ENCODE measurements at places on chromosomes 13 and 19.
A peak's percentile ranks its signal among the peaks of the same experiment; 100 is the strongest.

DNA sequence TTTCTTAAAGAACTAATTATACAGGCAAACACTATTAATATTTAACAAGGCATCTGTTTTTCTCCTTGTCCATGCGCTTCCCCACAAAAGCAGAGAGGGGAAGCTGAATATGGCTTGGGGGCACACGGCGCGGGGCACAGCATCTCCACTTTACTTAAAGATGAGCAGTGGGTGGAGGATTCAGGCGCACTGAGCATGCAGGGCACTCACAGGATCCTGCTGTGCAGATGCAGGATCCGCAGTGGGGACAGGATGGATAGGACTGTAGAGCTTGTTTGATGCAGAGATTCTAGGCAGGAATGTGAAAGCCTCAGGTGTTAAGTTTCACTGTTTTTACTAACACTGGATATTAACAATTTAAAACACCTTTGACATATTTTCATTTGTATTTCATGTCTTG is 43.3 kb downstream of the ATP11A start:
- peaks cover 3% of the 10 kb centered on the region for H3K4me1 ChIP-seq
- no peak for DNase-seq
- no peak overlapping the region for H3K4me3 ChIP-seq
- H3K36me3 ChIP-seq = no peaks in the 10 kb centered on the region
- H3K27me3 ChIP-seq = no peaks in the 10 kb centered on the region

- H3K4me3 ChIP-seq = no peak overlapping the region
- no peaks in the 10 kb centered on the region for H3K4me1 ChIP-seq
- no peak overlapping the region for H3K27ac ChIP-seq
- no peaks in the 10 kb centered on the region for H3K36me3 ChIP-seq
- no peak for DNase-seq
These were observed 349.4 kb downstream of the RFC3 start for GRCh38 chr13:34167347-34167746.

- H3K27me3 ChIP-seq = no peaks in the 10 kb centered on the region
- DNase-seq = no peak
- H3K4me3 ChIP-seq = no peak overlapping the region
- peaks cover 3% of the 10 kb centered on the region for H3K4me1 ChIP-seq
- H3K36me3 ChIP-seq = no peaks in the 10 kb centered on the region
- H3K27ac ChIP-seq = no peak overlapping the region
These were observed 338.9 kb downstream of the KLF5 start for GRCh38 chr13:73397496-73398305.

DNA sequence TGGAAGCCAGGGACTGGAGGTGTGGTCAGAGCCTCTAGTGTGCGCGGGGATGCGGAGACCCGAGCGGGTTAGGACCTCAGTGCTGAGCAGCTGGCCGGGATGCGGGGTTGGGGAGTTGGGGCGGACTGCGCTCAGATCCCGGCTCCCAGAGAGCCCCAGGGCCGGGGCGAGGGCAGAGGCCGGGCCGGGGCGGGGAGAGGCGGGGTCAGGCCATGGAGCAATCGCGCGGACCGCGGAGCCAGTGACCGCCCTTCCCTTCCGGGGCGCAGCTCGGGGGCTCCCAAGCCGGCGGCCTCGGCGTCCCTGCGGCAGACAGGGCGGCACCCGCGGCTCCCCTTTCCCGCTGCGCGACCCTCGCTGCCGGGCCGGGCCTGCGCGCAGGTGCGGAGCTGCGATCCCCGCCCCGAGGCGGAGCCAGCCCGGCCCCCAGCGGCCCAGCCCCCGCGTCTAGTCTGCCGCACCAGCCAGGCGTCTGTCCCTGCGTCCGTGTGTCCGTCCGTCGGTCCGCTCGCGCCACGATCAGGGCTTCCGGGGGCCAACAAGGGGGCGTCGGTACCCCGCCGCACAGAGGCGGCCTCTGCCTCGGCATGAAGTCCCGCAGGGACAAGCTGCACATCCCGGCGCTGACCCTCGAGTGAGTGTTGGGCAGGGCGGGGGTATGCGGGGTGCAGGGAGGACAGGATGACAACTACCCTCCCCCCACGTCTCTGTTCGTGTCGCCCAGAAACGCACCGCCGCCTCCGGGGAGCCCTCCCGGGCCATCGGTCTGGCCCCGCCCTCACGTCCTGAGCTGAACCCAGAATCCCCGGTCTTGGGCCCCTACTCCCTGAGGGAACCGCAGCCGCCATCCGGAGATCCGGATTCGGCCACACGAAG is 12.4 kb downstream of the MAST3 start:
- H3K4me3 ChIP-seq = peak overlapping the region; percentile 84
- H3K27me3 ChIP-seq = no peaks in the 10 kb centered on the region
- H3K4me1 ChIP-seq = peaks cover 13% of the 10 kb centered on the region
- peak overlapping the region; percentile 92 for H3K27ac ChIP-seq
- no peaks in the 10 kb centered on the region for H3K36me3 ChIP-seq
- DNase-seq = peak; percentile 33

DNA sequence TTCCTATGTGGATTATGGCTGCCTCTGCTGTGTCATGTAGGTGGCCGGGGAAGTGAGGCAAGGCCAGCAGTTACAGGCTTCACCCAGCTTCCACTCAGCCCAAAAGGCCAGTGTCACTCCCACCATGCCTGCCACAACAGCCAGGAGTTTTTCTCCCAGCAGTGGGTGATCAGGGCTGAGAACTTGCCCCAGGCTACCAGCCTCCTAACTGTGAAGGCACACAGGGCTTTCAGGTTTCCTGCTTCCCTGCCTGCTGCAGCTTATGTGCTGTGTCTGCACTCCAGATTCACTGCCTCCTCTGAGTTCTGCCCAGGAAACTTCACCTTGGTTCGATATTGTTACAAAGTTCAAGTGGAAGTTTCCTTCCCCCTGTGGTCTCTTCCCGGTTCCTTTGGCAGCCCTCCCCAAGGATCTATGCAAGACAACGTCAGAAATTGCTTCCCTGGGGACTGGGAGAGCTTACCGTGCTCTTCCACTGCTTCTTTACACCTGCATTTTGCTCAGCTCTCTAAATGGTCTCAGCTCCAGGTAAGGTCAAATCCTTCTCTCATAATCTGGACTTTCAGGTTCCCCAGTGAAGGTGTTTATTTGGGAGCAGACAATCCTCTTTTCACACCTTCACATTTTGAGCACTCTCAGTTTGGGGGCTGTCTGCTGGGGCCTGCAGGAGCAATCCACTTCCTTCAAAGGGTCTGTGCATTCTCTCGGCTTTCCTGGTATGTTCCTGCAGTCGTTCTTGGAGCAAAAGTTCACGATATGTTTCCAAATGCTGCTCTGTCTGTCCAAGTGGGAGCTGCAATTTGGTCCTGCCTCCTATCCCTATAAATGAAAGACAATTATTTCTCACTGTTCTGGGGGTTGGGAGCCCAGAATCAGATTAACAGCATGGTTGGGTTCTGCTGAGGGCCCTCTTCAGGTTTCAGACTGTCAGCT is 1730.1 kb upstream of the PRR20A start:
- H3K27ac ChIP-seq = no peak overlapping the region
- no peaks in the 10 kb centered on the region for H3K27me3 ChIP-seq
- no peak for DNase-seq
- H3K4me3 ChIP-seq = no peak overlapping the region

DNA sequence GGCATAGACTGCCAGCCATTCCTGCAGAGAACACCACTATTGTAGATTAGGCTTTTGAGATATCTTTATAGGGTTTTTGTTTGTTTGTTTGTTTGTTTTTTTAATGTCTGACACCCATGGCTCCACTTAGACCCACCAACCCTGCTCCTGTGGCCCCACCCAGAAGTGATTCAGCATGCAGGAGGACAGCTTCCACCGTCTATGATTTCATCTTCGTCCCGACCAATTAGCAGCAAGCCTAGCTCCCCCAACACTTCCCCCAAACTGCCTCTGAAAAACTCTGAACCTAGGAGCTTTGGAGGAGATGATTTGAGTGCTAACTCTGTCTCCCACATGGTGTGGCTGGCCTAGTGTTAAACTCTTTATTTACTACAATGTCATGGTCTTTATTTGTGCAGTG is 108.3 kb upstream of the RXFP2 start:
- no peak for DNase-seq
- H3K27ac ChIP-seq = no peak overlapping the region
- peaks cover 3% of the 10 kb centered on the region for H3K36me3 ChIP-seq
- peaks cover 6% of the 10 kb centered on the region for H3K27me3 ChIP-seq
- no peaks in the 10 kb centered on the region for H3K4me1 ChIP-seq
- no peak overlapping the region for H3K4me3 ChIP-seq
